Gastroesophageal sphincter (tissue), 4 donors: ENCODE measurements at places on chromosomes 16 and 17. TPM values are rescaled to one million over a fixed set of nuclear protein-coding genes. Genes with fewer than 3 reads are reported as not detected.

CLDN7 gene
- 4.7 TPM for total RNA-seq

FGF11 gene
- 0.13 TPM for total RNA-seq

DOC2A gene
- total RNA-seq, result 0.78 TPM

PABPN1L gene
- not detected for total RNA-seq

CEP295NL gene
- 3.6 TPM for total RNA-seq

DNA sequence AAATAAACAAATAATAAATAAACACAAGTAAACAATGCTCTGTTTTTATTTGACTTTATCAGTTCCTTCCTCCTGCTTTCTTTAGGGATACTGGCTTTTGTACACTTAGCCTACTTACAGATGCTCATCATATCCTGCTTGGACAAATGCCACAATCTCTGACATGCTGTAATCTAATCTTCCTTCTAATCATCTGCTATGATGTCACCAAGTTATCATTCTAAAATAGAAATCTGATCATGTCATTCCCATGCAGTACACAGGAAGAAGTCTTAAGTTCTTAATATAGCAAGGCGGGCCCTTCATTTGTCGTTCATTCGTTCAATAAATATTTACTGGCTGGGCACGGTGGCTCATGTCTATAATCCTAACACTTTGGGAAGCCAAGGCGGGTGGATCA, 9.1 kb upstream of the UBB start:
- no peak for ATAC-seq

DNA sequence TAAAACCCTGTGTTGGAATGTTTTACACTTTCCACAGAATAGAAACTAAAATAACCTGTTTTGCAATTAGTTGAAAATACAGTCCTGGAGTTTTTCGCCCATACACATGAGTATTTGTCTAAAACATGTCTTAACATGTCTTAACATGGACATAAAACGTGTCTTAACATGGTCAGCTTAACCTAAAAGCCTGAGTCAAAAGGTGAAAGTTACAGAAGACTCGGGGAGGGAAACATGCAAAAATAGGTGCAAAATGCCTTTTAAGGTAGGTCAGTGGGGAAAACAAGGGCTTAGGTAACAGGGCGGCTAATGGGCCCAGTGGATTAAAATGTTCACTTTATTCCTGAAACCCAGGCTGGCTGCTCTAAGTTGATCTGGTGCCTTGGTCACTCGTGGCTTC, 56.1 kb upstream of the RBL2 start:
- ATAC-seq, result no peak

DNA sequence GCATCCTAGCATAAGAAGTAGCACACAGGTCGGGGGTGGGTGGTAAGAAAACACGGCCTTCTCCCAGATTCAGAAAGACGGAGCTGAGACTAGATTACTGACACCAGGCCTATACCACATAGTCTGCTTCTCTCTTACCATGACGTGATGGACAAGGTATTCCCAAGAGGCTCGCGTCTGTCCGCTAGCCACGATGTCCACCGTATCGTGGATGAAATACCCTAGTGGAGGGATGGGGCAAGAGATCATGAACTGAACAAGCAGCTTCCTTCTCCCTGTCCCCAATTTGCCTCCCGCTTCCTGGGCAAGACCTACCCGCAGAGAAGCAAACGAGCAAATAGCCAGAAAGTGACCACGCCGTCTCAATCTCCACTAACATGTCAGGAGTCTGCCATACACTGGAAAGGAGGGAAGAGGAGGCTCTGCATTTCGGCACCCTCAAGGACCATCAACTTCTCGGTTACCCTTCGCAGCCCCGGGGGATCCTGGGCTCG, 820 bp downstream of the TLCD1 start:
- no peak for ATAC-seq

DNA sequence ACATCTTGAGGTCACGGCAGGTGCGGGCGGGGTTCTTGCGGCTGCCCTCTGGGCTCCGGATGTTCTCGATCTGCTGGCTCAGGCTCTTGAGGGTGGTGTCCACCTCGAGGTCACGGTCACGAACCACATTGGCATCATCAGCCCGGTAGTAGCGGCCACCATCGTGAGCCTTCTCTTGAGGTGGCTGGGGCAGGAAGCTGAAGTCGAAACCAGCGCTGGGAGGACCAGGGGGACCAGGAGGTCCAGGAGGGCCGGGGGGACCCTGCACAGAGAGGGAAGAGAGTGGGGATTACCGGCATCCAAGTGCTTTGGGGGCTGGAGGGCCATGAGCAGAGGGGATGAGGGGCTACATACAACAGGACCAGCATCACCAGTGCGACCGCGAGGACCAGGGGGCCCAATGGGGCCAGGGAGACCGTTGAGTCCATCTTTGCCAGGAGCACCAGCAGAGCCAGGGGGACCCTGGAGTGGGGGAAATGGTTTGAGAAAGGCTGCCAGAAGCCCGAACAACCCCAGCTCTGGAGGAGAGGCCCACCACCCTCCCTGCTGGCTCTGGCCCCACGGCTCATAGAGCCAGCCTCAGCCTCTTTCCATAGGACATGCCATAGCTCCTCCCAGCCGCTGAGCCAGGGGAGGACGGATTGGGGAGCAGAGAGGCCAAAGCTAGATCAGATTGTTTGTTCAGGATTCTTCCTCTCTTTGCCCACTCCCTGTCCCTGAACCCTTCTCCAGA, 14.6 kb downstream of the COL1A1 start:
- no peak for ATAC-seq
